ENCODE measurements at places on chromosomes 12 and 14. TPM values are rescaled to one million over a fixed set of nuclear protein-coding genes. Genes with fewer than 3 reads are reported as not detected.

DNA sequence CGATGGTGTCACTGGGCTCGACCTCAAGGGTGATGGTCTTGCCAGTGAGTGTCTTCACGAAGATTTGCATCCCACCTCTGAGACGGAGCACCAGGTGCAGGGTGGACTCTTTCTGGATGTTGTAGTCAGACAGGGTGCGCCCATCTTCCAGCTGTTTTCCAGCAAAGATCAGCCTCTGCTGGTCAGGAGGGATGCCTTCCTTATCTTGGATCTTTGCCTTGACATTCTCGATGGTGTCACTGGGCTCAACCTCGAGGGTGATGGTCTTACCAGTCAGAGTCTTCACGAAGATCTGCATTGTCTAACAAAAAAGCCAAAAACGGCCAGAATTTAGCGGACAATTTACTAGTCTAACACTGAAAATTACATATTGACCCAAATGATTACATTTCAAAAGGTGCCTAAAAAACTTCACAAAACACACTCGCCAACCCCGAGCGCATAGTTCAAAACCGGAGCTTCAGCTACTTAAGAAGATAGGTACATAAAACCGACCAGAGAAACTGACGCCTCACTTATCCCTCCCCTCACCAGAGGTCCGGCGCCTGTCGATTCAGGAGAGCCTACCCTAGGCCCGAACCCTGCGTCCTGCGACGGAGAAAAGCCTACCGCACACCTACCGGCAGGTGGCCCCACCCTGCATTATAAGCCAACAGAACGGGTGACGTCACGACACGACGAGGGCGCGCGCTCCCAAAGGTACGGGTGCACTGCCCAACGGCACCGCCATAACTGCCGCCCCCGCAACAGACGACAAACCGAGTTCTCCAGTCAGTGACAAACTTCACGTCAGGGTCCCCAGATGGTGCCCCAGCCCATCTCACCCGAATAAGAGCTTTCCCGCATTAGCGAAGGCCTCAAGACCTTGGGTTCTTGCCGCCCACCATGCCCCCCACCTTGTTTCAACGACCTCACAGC, 717 bp downstream of the UBC start:
- peak overlapping the region; percentile 94 for H3K4me3 ChIP-seq
- peaks cover 42% of the 10 kb centered on the region for H3K4me1 ChIP-seq
- peak overlapping the region; percentile 95 for H3K27ac ChIP-seq

Gene VRTN
- total RNA-seq, result not detected

- peaks cover 5% of the 10 kb centered on the region for H3K36me3 ChIP-seq
- no peak overlapping the region for H3K27ac ChIP-seq
- no peak for DNase-seq
- H3K4me3 ChIP-seq, result no peak overlapping the region
- no peaks in the 10 kb centered on the region for H3K4me1 ChIP-seq
Observed at GRCh38 chr12:112506513-112507166, 87.9 kb downstream of the PTPN11 start.

GRCh38 chr12:67710582-67710981, 62.0 kb downstream of the DYRK2 start:
- peaks cover 9% of the 10 kb centered on the region for H3K4me1 ChIP-seq
- no peak overlapping the region for H3K27ac ChIP-seq
- H3K27me3 ChIP-seq, result peaks cover 5% of the 10 kb centered on the region
- H3K4me3 ChIP-seq, result no peak overlapping the region
- no peaks in the 10 kb centered on the region for H3K36me3 ChIP-seq
- DNase-seq, result no peak

Gene MLEC
- 132 TPM for total RNA-seq

- DNase-seq, result no peak
- H3K27me3 ChIP-seq, result peaks cover 3% of the 10 kb centered on the region
- H3K4me1 ChIP-seq, result no peaks in the 10 kb centered on the region
Observed at GRCh38 chr14:90499121-90499520, 102.3 kb downstream of the CALM1 start.

GRCh38 chr12:29733060-29733459, 50.7 kb downstream of the TMTC1 start:
- H3K27ac ChIP-seq, result no peak overlapping the region
- DNase-seq, result no peak
- H3K36me3 ChIP-seq, result no peaks in the 10 kb centered on the region
- no peak overlapping the region for H3K4me3 ChIP-seq
- H3K27me3 ChIP-seq, result no peaks in the 10 kb centered on the region
- H3K4me1 ChIP-seq, result peaks cover 14% of the 10 kb centered on the region

Gene ACVRL1
- 404 TPM for total RNA-seq

DNA sequence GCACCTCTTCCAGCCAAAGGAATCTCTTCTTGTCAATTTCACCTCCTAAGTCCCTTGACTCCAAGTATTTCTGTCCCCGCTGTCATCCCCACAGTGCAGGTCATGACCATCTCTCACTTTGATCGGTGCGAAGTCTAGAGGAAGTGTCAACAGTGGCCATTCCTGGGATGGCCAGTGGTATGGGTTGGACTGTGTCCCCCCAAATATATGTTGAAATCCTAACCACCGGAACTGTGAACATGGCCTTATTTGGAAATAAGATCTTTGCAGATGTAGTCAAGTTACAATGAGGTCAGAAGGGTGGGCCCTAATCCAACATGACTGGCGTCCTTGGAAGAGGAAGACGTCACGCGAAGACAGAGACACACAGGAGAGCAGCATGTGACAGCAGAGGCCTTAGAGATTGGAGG, 155.9 kb upstream of the PRMT8 start:
- no peak for DNase-seq
- H3K27me3 ChIP-seq, result peaks cover 6% of the 10 kb centered on the region
- H3K27ac ChIP-seq, result no peak overlapping the region
- no peaks in the 10 kb centered on the region for H3K36me3 ChIP-seq
- H3K4me3 ChIP-seq, result no peak overlapping the region
- H3K4me1 ChIP-seq, result no peaks in the 10 kb centered on the region

DNA sequence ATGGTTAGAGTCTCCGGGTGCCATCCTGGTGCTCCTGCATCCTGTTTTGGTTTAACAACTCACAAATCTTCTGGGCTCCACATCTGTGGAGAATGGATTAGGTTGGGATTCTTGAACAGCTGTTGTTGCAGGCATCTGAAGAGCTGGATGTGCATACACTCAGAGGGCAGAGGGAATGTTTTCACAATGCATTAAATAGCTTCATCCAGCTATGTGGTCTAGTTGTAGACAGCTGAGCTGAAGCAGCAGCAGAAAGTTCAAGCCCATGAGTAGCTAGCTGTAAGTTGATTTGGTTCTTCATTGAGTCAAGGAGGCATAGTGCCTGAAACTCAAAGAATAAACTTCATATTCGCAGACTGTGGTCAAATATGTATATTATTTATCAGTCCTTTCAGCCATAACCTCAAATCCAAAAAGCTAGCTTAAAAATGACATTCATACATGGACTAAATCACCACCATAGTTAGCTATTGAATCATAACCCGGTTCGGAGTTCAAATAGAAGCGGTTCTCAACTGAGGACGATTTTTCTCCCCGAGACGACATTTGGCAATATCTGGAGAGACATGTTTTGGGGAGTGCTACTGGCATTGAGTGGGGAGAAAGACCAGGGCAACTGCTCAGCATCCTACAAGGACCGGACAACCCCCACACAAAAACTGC, 858 bp upstream of the ANKRD13A start:
- no peak overlapping the region for H3K27ac ChIP-seq
- H3K4me3 ChIP-seq, result no peak overlapping the region
- H3K36me3 ChIP-seq, result no peaks in the 10 kb centered on the region
- H3K27me3 ChIP-seq, result no peaks in the 10 kb centered on the region
- DNase-seq, result peak; percentile 11

Gene CLECL1
- not detected for total RNA-seq

GRCh38 chr12:80053051-80053790, 46.1 kb upstream of the OTOGL start:
- no peaks in the 10 kb centered on the region for H3K36me3 ChIP-seq
- peaks cover 15% of the 10 kb centered on the region for H3K4me1 ChIP-seq
- H3K4me3 ChIP-seq, result no peak overlapping the region
- no peaks in the 10 kb centered on the region for H3K27me3 ChIP-seq
- H3K27ac ChIP-seq, result no peak overlapping the region
- peak; percentile 75 for DNase-seq

DNA sequence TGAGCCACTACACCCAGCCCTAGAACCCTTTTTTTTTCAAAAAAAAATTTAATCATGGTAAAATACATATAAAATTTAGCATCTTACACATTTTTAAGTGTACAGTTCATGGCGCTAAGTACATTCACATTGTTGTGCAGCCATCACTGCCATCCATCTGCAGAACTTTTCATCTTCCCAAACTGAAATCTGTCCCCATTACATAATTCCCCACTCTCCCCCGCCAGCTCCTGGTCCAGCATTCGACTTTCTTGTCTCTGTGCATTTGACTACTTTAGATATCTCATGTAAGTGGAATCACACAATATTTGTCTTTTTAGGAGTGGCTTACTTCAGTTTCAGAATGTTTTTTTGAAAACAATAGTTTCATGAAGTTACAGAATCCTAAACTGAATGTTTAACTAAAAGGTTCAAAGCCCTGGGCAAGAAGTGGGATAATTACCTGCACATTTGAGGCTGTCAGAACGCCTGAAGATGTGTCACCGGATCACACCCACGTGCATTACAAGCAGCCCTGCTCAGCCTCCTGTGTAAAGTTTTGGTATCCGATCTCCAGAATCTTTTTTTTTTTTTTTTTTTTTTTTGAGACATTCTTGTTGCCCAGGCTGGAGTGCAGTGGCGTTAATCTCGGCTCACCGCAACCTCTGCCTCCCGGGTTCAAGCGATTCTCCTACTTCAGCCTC, 12.7 kb downstream of the EML1 start:
- H3K4me1 ChIP-seq, result no peaks in the 10 kb centered on the region
- no peak for DNase-seq
- no peak overlapping the region for H3K27ac ChIP-seq
- H3K27me3 ChIP-seq, result no peaks in the 10 kb centered on the region
- H3K4me3 ChIP-seq, result no peak overlapping the region

GRCh38 chr12:123097561-123098084, 53.3 kb downstream of the PITPNM2 start:
- no peaks in the 10 kb centered on the region for H3K27me3 ChIP-seq
- H3K4me3 ChIP-seq, result no peak overlapping the region
- H3K4me1 ChIP-seq, result peaks cover 7% of the 10 kb centered on the region
- H3K36me3 ChIP-seq, result no peaks in the 10 kb centered on the region
- H3K27ac ChIP-seq, result no peak overlapping the region
- no peak for DNase-seq

- DNase-seq, result no peak
- peaks cover 1% of the 10 kb centered on the region for H3K4me1 ChIP-seq
- no peak overlapping the region for H3K27ac ChIP-seq
- no peaks in the 10 kb centered on the region for H3K36me3 ChIP-seq
- no peak overlapping the region for H3K4me3 ChIP-seq
Observed at GRCh38 chr12:132036063-132036683, 86.4 kb downstream of the EP400 start.

- no peaks in the 10 kb centered on the region for H3K27me3 ChIP-seq
- no peak for DNase-seq
- H3K4me3 ChIP-seq, result no peak overlapping the region
Observed at GRCh38 chr12:14771651-14772137, 31.6 kb downstream of the WBP11 start.

Gene DAO
- not detected for total RNA-seq

Gene HNF1A
- not detected for total RNA-seq

DNA sequence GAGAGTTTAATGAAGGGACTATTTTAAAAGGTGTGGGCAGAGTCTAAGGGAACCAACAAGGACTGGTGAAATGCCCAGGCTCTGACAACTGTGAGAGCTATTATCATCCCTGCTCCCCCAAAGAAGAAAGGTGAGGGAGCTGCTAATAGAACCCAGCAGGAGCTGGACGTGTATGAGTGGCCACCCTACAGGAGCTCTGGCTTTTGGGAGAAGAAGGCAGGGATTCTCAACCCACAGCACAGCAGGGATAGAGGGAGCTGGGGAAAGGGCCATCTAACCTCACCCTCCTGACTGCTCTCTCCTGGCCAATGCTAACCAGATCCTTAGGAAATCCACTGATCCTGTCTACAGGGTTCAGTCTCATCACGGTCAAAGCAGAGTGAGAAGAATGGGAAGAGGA, 57.1 kb downstream of the GRIN2B start:
- no peaks in the 10 kb centered on the region for H3K27me3 ChIP-seq
- H3K4me1 ChIP-seq, result no peaks in the 10 kb centered on the region
- H3K27ac ChIP-seq, result no peak overlapping the region
- H3K4me3 ChIP-seq, result no peak overlapping the region

Gene GLT8D2
- 1.5 TPM for total RNA-seq

DNA sequence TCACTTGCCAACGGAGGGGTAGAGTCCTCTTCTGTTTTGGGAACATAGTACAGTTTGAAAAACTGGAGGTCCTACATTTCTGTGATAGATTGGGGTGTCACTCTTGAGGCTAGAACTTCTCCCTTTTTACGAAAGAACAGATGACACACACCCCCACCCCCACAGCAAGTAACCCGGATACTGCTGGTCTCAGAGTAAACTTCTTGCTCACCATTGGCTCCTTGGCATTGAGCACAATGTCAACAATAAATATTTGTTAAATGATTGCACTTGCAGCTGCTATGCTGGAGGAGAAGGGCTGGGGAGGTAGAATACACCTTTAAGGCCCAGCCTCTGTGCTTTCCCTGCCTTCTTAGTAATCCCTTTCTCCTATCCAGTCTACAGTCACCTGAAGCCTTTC, 149.8 kb downstream of the TGFB3 start:
- H3K4me1 ChIP-seq, result no peaks in the 10 kb centered on the region
- no peaks in the 10 kb centered on the region for H3K27me3 ChIP-seq
- no peak overlapping the region for H3K27ac ChIP-seq
- H3K36me3 ChIP-seq, result no peaks in the 10 kb centered on the region

DNA sequence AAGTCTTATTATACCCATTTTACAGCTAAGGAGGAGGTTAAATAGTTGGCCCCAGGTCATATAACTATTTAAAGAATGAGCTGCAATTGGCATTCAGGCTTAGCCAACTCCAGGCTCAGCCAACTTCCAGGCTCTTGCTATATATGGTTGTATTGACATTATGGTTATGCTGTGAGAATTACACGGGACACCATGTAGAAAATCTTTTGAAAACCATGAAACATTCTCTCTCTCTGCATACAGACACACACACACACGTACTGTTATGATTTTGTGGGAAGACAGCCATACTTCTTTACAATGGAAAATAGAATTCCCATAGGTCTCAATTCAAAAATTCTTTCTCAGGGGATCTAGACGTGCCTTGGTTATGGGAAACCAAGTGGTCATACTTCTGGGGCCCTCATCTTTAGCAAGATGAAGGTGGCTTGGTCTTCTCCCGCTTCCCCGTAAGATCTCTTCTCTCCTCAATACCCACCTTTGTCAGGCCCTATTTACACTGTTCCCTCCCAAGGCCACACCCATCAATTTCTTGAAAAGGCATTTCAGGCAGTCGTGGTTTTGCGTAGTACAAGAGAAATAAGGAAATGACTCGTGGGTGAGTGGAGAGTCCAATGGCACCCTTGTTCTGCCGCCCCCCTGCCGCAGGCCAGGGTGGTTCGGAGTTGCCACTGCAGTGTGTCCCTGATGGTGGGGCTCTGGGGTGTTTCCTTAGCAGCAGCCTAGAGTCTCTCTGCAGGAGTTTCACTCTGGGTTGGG, 10.0 kb upstream of the GPRC5A start:
- no peaks in the 10 kb centered on the region for H3K36me3 ChIP-seq
- H3K4me1 ChIP-seq, result peaks cover 24% of the 10 kb centered on the region
- H3K27me3 ChIP-seq, result no peaks in the 10 kb centered on the region
- H3K4me3 ChIP-seq, result no peak overlapping the region
- peak; percentile 59 for DNase-seq
- peak overlapping the region; percentile 52 for H3K27ac ChIP-seq

- no peak overlapping the region for H3K27ac ChIP-seq
- no peak for DNase-seq
- H3K27me3 ChIP-seq, result no peaks in the 10 kb centered on the region
- H3K36me3 ChIP-seq, result no peaks in the 10 kb centered on the region
Observed at GRCh38 chr12:51183816-51184215, 10.9 kb upstream of the TFCP2 start.

Data from endothelial cell of umbilical vein (primary cell).